Neural crest cell (in vitro differentiated cells): ENCODE measurements at places on chromosomes 13 and 19. TPM values are rescaled to one million over a fixed set of nuclear protein-coding genes. Genes with fewer than 3 reads are reported as not detected.

The HIF3A gene
- total RNA-seq: 6.9 and 7.6 TPM in 2 replicates

The MEIOSIN gene
- total RNA-seq: not detected in 2 replicates

The ADAT3 gene
- total RNA-seq: 13.7 and 14.1 TPM in 2 replicates

The KCNN4 gene
- total RNA-seq: 2.2 and 2.8 TPM in 2 replicates

GRCh38 chr19:28294395-28294794 lies 918.6 kb downstream of the UQCRFS1 start:
- DNase-seq: no peak

- DNase-seq: no peak
Measured at GRCh38 chr13:112078216-112078615, 11.3 kb downstream of the SOX1 start.

GRCh38 chr13:79936368-79937136 lies 404.4 kb downstream of the SPRY2 start:
- DNase-seq: no peak

- no peak for DNase-seq
Measured at GRCh38 chr13:111948281-111948680, 118.7 kb upstream of the SOX1 start.

- no peak for DNase-seq
Measured at GRCh38 chr13:109577191-109577700, 209.1 kb downstream of the IRS2 start.

DNA sequence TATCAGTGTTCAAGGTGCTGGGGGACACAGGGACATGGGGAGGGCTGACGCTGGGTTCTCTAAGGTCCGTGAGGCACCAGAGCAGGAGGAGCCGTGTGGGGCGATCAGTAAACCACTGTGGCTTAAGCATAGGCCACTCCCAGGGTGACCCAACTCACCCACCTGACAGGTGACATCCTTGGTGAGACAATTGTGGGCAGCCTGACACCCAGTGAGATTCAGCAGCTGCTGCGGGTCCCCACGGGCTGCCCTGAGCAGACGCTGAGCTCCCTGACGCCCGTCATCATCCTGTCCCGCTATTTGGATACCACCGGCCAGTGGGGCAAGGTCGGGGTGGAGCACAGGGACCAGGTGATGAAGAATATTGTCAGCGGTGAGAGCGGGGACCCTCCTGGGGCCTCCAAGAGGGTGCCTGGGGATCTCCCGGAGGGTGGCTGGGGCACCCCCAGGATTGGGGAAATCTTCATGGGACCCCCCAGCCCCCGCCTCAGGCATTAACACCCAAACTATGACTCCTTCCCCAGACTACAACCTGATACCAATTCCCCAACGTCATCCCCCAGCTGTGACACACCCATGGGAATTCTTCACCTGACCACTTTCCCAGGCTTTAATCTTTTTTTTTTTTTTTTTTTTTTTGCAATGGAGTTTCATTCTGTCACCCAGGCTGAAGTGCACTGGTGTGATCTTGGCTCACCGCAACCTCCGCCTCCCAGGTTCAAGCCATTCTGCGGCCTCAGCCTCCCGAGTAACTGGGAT lies 33.3 kb upstream of the SHFL start:
- no peak for DNase-seq

GRCh38 chr19:41924151-41925145 lies 3.8 kb downstream of the ERFL start:
- no peak for DNase-seq

- no peak for DNase-seq
Measured at GRCh38 chr19:51327066-51328001, 14.6 kb downstream of the VSIG10L start.
